Stimulated activated CD4-positive, alpha-beta T cell treated with anti-CD3 and anti-CD28 coated beads, Interleukin-1b, Interleukin-23, amount 100 ng/mL, for 1 hour (primary cell): ENCODE measurements at places on chromosomes 7 and 10.

GRCh38 chr7:22333680-22334141, 23.2 kb downstream of the RAPGEF5 start:
- DNase-seq = no peak

GRCh38 chr7:94382746-94383145, 11.9 kb upstream of the COL1A2 start:
- no peak for DNase-seq

GRCh38 chr10:4354382-4354812, 471.6 kb upstream of the AKR1E2 start:
- DNase-seq = no peak

DNA sequence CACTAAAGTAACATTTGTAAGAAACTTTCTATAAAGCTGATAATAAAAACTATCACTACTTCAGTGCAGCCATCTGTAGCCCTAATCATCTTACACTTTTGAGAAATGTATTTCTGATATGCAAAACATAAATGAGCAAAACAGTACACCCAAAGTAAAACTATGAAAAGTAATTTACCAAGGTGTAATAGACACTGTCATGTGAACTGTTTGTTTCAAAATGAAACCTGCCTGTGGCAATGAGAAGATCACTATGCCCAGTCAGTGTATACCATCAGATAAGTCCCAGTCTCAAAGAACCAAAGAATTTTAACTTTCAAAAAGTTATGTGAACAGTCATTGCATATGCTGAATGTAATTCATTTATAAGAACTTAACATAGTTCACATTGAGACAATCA, 398.1 kb downstream of the CDC14C start:
- DNase-seq = no peak

GRCh38 chr10:127151541-127151940, 44.9 kb downstream of the INSYN2A start:
- DNase-seq = no peak

DNA sequence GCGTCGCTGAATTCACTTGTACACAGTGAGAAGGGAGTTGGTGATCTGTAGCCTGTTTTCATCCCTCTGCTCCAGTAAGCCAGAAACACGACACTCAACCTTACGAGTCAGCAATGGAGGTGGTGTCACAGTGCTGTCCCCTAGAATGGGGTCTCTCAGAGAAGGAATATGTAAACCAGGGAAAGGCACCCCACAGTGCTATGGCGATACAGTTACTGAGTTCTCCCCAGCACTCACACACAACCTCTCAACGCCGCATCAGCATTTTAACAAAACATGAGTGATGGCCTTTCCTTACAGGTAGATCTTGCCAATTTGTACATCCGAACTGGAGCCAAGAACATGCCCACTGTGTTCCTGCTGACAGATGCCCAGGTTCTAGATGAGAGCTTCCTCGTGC, 196.3 kb downstream of the CDCA7L start:
- no peak for DNase-seq

GRCh38 chr7:158534598-158534997, 53.0 kb downstream of the PTPRN2 start:
- DNase-seq = no peak

- DNase-seq = no peak
These were observed 2.3 kb upstream of the SEMA3C start for GRCh38 chr7:80921130-80921529.

- no peak for DNase-seq
These were observed 44.7 kb downstream of the ABLIM1 start for GRCh38 chr10:114613237-114613979.

GRCh38 chr7:43337191-43337590, 224.7 kb downstream of the HECW1 start:
- DNase-seq = no peak

DNA sequence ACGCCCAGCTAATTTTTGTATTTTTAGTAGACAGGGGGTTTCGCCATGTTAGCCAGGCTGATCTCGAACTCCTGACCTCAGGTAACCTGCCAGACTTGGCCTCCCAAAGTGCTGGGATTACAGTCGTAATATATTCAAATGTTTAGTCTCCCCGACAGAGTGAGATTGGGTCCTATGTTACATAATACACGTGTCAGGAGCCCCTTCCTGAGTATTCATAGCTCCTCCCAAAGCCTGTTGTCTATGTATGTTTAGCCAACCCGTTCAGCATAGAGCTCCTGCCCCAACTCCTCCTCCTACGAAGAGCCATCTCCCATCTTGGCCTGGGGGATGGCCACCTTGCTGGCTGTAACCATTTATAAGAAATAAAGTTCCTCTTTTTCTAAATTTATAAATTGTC, 2.7 kb upstream of the PPP2R2D start:
- DNase-seq = no peak

- no peak for DNase-seq
These were observed 58.2 kb downstream of the GPR141 start for GRCh38 chr7:37741776-37742175.

- no peak for DNase-seq
These were observed 50.2 kb downstream of the PDIA4 start for GRCh38 chr7:148978091-148978490.

GRCh38 chr10:126705131-126705530, 34.6 kb upstream of the C10orf90 start:
- no peak for DNase-seq

DNA sequence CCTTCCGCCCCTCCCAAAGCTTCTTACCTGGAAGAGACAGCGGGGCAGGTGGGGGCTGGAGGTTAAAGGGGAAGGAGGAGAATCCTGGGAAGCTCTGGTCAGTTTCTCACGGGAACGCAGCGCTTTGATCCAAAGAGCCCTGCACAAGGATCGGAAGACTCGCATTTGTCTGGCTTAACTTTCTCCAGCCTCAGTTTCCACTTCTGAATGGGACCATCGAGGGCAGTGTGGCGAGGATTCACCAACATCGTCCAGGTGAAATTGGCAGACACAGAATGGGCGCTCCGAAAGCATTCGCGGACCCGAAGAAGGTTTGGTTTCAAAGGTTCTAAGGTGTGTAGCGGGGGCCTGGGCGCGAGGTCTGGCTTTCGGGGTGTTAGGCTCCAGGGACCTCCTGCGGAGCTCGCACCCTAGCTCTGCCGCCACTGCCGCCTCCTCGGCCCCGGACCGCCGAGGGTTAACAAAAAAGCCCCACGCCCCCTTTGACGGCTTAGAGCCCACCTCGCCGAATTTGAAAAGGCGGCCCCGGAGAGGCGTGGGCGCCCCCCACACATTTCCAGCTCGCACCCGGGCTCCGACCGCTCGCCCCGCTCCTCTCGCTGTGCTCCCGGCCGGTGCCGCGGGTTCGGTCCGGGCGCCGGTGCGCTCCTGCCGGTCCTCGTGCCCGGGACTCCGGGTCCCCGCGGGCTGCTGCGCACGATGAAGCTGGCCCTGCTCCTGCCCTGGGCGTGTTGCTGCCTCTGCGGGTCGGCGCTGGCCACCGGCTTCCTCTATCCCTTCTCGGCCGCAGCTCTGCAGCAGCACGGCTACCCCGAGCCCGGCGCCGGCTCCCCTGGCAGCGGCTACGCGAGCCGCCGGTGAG, at the start of gene COL26A1:
TSS of gene COL26A1 (plus strand) at position 542 of the 862 bp plus-strand sequence. CDS start at position 700, 158 bp downstream.
- no peak for DNase-seq

GRCh38 chr10:77319557-77319956, 318.1 kb downstream of the KCNMA1 start:
- DNase-seq = no peak

DNA sequence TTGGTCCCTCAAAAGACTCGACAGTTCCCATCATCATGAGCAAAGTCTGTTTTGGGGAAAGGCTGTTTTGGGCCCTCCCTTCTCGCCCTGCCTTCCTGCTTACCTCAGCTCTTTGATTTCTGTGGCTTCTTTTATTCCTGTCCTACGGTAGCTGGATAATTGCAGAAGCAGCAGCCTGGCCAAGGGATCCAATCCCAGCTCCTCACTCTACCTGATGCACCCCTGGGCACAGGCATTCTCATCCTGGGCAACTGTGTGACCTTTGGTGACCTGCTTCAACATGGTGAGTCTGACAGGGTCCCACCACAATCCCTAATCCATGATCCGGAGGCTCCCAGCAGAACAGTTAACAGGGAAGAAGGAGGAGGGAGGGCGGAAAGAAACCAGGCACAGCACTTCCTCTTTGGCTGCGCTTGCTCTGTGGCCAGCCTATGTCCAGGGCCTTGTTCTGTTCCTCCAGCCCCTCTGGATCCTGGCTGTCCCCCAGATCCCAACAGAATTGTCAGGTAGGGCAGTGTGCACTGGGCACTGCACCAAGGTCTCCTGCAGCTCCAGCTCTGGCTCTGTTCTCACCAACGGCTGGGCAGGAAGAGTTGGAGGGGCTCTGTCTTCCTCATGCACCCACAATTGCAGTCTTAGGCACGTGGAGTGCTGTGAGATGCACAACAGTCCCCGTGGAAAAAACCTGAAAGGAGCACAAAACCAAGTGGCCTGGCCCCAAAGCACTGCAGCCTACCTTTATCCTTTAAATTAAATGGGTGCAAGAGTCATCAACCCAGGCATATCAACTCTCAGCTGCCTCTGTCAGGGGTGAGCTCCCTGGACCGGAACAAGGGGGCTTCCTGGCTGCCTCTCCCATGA, 144.4 kb downstream of the PTPN20 start:
- DNase-seq = no peak

DNA sequence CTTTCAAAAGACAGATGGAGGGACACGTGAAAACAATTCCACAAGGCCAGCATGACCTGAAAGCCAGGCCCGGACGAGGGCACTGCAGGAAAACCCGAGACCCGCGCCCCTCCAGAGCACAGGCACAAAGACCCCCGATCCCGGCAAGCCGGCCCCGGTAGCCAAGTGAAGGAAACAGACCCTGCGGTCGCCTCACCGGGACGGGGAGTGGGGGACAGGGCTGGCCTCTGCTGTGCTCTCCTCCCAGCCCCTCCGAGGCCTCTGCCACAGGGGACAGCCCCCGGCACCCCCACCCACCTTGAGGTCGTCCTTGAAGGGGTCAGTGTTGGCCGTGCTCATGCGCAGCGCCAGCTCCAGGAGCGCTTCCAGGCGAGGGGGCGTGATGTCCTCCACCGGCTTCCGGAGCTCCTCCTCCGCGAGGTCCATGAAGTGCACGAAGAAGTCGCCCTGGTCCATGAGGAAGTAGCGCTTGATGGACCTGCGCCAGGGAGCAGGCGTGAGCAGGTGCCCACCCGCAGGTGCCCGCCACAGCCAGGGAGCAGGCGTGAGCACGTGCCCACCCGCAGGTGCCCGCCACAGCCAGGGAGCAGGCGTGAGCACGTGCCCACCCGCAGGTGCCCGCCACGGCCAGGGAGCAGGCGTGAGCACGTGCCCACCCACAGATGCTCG, 11.3 kb upstream of the ADAM8 start:
- DNase-seq = no peak

GRCh38 chr7:139767561-139767982, 10.2 kb downstream of the HIPK2 start:
- DNase-seq = no peak

- no peak for DNase-seq
These were observed 73.4 kb downstream of the ARHGAP22 start for GRCh38 chr10:48531486-48531885.

- DNase-seq = no peak
These were observed 32.6 kb upstream of the PDK4 start for GRCh38 chr7:95628831-95629439.

DNA sequence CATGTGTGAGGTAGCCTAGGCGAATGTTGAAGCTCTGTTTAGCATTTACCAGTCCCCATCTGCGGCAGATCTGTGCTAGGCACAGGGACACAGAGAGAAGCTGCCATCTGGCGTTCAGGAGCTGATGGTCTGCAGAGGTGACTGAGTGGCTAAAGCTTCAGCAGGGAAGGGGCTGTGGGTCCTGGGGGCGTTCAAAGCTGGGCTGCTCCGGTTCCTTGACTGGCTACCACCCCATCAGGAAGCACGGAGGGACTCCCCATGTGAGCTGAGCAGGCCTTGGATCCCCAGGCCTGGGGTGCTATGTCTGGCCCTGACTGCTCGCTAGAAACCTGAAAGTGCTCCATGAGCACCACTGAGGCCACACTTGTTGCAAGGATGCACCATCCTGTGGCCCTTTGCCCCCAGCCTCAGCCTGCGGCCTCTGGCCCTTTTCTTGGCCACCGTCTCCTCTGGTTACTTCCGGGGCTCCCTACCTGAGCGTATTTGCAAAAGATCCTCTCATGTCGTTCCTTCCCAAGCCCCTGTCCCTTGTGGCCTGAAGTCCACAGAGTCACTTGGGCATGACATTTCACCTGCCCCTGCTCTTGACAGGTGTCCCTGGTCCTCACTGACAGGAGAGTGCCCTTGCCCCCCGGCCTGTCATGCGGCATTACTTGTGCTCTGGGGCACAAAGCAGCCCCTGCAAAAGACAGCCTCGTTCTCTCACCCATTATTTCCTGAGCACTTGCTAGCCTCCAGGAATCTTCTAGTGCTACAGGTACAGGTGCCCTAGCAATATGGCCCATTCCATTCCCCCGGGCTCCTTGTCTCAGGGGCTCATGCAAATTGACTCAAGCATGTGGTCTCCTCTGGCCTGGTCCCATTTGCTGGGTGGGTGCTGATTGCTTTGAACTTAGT, 108.1 kb downstream of the GLRX3 start:
- no peak for DNase-seq

- no peak for DNase-seq
These were observed 10.5 kb downstream of the FAM53B start for GRCh38 chr10:124733571-124734245.

DNA sequence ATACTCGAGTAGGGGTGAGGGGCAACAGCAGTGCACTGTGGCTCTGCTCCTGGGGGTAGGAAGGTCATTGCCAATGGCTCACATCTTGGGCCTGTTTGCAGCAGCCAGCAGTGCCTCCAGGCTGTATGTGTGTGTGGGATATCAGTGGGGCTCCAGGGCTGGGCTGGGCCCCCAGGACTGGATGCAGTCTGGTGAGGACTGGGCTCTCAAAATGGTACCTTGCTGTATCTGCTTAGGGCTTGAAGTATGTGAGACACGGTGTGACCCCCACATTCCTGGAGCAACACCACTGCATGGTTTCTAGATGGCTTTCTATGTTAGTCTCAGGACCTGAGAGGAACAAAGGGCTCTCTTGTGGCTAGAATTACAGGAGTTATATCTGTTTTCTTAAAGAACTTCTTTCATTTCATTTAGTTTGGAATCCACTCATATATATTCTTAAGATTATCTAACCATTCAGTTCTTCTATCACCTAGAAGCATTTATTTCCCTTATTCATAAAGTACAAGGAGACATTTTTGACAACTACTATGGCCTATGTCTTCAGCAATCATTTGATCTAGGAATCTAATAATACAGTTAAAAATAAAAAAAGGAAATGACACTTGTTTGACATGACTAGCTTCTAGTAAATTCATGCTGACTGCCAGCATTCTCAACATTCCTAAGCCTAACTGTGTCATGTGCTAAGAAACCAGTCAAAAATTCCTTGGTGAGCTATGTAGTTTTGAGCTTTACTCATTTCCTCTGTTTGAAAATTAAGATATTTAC, 443.2 kb upstream of the SEMA3A start:
- no peak for DNase-seq

GRCh38 chr7:134637934-134638719, 8.5 kb upstream of the BPGM start:
- no peak for DNase-seq

DNA sequence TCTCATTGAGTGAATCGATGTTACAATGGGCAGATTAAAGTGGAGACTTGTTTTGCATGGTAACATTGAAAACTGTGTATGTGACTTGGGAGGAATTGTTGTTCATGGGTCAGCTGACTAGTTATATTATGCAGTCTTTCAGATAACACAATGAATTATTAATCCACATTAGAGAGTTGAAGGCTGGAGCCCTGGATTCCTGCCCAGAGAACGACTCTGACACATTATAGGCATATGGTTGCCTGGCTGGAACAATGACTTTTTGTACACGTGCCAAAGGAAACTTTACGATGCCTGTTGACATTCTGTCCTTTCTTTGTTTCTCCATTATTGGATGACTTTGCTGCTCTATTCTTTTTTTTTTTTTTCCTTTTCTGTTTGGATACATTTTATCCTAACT, 52.3 kb upstream of the TMEM229A start:
- DNase-seq = no peak
